ELR (cell line): ENCODE measurements at places on chromosomes 4 and X.

- DNase-seq, result no peak
These were observed 16.4 kb downstream of the NSDHL start for GRCh38 chrX:152847281-152847680.

DNA sequence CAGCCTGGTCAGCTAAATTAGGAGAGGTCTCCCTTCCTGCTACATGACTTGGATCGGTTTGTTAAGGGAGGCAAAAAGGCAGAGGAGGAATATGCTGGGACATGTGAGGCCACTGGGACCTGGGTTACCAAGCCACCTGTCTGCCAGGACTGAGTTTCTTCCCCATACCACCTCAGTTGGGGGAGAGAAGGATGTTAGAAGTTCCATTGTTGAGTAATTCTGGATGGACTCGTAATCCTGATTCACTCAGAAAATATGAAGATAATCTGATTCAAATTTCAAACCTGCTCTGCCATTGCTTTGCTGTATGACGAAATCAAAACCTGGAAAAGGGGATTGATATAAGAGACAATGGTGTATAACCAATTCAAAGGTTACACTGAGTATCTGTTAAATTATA lies 97.4 kb upstream of the S100G start:
- DNase-seq, result peak; percentile 71

GRCh38 chr4:145935253-145936141 lies 3.1 kb downstream of the ZNF827 start:
- peak; percentile 24 for DNase-seq

DNA sequence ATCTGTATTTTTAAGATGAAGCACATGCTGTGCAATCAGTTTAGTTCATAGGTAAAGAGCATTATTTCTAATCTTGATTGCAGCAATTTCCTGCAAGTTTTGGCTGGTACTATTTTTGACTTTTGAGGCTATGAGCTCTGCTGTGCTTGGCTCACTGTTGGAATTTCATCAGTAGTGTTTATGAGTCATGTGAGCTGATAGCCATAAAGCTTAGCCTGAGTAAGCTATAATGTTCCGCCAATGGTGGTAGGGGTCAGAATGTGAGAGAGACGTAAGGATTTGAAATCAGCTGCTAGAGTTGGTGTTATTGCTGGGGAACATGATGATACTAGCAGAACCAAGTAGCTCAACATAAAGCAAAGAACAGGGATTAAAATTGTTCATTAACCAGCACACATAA lies 590.9 kb upstream of the GNPDA2 start:
- DNase-seq, result no peak

DNA sequence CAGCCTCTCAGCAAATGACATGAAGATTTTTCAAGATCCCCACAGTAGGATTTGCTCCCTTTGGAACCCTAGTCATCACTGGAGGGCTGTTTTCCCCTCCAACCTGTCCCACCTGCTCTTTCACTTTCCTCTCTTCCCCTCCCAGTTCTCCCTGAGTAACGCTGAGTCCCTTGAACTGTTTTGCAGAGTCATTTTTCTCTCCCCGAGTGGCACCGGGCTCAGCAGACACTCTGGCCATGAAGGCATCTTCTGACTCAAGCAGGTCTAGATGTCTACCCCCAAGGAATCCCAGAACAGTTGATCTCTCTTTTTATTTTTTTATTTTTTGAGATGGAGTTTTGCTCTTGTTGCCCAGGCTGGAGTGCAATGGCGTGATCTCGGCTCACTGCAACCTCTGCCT lies 52.2 kb downstream of the HTRA3 start:
- DNase-seq, result no peak

- DNase-seq, result no peak
These were observed 4.4 kb downstream of the FGFBP2 start for GRCh38 chr4:15958562-15958961.

DNA sequence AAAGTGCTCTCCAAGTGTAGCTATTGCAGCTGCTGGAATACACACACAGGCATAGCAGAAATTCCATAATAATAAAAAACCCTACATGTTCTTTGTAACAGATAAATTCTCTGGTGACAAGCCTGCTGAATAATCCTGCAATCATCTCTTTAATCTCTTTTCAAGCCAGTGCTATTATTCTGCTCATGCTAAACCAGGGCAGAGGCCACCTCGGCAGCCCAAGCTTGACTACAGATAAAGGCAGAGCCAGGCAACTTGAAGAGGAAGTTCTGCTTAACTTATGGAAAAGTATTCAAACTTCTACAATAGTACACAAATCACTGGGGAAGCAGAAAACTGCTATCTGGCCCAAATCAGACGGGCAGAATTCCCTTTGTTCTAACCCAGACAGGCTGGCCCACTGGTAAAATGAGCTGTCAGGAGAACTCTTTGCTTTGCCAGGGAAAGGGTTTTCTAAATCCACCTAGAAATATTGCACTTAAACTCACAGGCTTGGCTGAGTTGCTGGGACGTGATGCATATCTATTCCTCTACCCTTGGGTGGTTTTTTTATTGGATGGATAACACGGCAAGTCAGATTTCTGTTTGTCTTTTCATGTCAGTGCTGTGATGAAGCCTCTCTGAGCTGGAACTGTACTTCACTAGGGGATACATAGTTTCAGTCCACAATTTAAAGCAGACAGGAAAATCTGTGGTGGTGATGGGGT lies 70.5 kb downstream of the GATB start:
- DNase-seq, result no peak

DNA sequence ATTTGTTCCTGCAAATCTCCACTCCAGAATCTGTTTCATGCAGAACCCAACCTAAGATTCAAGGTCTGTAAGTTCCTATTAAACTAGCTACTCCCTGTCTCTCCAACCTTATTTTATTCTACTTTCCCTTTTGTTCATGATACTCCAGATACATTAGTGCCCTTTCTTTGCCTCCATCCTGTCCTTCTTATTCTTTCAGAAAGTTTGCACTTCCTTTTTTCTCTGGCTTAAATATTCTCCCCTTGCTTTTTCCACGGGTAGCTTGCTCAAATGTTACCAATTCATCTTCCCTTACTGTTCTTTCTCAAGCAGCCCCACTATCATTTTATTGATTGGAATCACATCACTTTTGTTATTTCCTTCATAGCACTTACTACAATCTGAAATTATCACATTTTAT lies 72.1 kb downstream of the CAMK2D start:
- no peak for DNase-seq

GRCh38 chr4:125590158-125590557 lies 275.4 kb downstream of the FAT4 start:
- DNase-seq, result no peak

GRCh38 chr4:183342541-183343533 lies 20.6 kb upstream of the CLDN24 start:
- no peak for DNase-seq

GRCh38 chr4:25146076-25146475 lies 14.2 kb downstream of the SEPSECS start:
- no peak for DNase-seq

DNA sequence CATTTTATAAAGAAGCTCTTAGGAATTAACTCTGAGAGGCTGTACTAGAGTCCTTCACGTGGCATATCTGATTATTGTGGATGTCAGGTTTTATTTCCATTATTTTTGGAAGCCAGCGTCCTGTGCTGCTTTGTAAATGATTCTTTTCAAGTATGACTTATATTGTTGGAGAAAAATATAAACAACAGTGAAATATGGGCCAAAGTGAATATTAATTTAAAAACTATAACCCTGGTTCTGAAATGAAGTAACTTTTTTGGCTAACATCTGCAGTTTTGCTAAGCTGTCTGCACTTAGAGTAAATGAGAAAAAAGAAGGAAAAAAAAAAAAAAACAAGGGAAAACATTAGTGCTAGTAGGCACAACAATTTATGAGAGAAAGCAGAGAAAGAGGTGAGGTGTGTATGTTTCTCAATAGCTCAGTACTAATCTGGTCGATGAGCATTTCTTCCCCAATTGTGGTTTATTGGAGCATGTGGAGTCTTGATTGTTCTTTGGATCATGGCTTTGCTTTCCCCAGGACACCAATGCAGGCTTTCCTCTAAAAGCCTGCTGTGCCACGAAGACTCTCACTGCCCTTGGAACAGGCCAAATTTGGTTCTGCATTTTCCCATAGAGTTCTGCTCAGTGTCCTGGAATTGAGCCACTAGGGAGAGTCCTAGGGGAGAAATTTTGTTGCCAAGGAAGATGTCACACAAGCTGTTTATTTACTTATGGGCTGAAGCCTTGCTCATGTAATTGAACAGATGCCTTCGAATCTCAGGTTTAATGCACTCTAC lies 273.3 kb downstream of the DKK2 start:
- no peak for DNase-seq

- no peak for DNase-seq
These were observed 836.0 kb downstream of the PDHA2 start for GRCh38 chr4:96675896-96676295.

DNA sequence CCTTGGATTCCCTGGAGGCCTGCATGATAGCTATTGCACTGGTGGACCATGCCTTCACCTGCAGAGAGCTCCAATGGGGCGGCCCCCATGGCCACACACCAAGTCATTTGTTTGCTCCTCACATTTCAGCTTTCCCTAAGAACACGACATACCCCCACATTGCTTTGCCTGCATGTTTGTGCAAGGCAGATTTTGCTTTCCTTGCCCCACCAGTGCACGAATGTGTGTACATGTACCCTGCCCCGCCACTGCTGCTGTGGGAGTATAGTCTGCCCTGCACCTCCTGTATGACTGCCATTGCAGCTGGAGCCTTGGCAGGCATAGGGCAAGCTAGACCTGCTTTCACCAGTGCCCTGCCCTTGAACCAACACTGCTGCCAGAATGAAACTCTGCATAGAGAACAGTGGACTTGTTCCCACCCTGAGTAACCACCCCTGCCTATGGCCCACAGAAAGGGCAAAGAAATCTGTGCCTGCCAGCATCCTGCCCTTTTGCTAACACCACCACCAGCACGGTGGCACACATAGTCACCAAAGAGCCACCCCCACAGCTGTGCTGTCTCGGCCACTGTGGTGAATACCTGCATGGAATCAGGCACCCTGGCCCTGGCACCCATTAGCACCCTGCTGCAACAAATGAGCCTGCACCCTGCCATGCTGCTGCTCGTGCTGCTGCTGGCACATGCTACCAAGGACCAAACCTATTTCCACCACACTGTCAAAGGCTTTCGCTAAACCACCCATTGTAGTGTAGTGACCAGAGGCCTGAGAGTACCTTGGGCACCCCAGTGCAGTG lies 661.7 kb upstream of the FAM241A start:
- DNase-seq, result no peak

GRCh38 chr4:53763813-53764597 lies 172.7 kb upstream of the LNX1 start:
- peak; percentile 85 for DNase-seq

DNA sequence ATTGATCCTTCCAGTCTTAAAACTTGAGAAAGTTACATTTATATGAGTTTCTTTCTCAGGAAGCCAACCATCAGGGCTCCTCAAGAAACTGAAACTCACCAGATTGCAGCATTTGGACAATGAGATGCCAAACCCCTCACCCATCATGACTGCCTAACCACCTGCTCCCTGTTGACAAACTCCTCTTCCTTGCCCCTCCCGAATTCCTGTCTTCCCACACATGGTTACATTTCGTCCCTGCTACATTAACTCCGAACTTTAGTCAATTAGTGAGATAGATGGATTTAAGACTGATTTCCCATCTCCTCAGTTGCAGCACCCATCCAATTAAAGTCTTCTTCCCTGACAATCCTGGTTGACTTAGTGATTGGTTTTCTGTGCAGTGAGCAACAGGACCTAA lies 118.7 kb downstream of the ZNF330 start:
- no peak for DNase-seq

DNA sequence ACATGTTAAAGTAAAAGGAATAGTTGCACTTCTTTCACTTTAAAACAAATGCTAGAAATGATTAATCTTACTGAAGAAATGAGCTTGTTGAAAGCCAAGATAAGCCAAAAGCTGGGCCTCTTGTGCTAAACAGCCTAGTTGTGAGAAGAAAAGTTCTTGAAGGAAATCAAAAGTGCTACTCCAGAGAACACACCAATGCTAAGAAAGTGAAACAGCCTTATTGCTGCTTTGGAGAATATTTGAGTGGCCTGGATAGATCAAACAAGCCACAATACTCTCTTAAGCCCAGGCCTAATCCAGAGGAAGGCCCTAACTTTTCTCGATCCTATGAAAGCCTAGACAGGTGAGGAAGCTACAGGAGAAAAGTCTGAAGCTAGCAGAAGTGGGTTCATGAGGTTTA lies 967.9 kb upstream of the INTU start:
- no peak for DNase-seq

DNA sequence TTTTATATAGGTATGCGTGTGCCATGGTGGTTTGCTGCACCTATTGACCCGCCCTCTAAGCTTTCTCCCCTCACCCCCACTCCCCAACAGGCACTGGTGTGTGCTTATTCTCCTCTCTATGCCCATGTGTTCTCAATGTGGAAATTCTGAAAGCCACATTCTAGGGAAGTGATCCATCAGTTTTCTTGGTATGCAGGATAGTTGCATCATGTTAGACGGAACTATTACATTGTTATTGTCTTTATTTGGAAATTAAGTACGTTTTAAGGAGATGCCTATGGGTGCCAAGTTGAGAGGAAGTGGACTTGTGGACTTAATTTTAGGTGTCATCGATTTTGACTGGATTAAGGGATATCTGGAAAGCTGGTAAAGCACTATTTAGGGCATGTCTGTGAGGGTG lies 204.6 kb downstream of the RBM46 start:
- peak; percentile 10 for DNase-seq

DNA sequence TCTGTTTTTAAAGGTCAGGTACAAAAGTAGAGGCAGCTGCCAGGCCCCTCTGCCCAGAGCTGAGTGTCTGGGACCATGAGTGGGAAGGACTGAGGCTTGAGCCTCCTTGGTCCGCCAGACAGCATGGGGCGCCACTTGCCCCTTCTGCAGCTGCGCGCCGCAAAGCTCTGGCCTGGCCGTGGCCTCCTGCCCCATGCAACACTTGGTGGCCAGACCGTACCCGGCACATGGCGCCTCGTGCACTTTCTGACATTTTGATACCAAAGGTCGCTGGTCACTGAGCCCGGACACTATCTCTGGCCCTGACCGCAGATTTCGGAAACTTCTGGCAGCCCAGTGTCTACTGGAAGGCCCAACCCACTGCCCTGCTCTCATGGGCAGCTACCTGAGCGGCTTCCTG lies 18.6 kb downstream of the CLTRN start:
- DNase-seq, result no peak
